ENCODE measurements at places on chromosomes 1 and 21.

GRCh38 chr1:94540440-94541245, 916 bp downstream of the F3 start:
- DNase-seq = no peak

- DNase-seq = no peak
These were observed 3.0 kb downstream of the PARK7 start for GRCh38 chr1:7964476-7964875.

DNA sequence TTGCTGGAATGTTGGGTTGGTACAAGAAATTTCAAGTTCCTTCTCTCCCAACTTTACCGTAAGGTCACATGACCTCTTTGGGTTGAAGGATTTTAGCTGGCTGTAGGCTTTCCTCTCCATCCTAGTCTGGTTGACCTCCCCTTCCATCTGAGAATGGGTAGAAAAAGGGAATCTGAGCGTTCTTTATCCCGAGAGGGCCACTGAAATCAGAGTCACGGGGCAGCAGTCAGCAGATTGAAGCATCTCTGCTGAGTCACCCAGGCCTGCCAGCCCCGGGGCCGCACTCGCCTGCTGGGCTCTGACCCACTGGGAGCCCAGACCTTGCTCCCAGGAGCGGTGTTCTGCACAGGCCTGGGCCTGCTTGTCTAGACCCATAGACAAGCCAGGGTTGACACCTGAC, 31.0 kb downstream of the TMCC2 start:
- no peak for DNase-seq

DNA sequence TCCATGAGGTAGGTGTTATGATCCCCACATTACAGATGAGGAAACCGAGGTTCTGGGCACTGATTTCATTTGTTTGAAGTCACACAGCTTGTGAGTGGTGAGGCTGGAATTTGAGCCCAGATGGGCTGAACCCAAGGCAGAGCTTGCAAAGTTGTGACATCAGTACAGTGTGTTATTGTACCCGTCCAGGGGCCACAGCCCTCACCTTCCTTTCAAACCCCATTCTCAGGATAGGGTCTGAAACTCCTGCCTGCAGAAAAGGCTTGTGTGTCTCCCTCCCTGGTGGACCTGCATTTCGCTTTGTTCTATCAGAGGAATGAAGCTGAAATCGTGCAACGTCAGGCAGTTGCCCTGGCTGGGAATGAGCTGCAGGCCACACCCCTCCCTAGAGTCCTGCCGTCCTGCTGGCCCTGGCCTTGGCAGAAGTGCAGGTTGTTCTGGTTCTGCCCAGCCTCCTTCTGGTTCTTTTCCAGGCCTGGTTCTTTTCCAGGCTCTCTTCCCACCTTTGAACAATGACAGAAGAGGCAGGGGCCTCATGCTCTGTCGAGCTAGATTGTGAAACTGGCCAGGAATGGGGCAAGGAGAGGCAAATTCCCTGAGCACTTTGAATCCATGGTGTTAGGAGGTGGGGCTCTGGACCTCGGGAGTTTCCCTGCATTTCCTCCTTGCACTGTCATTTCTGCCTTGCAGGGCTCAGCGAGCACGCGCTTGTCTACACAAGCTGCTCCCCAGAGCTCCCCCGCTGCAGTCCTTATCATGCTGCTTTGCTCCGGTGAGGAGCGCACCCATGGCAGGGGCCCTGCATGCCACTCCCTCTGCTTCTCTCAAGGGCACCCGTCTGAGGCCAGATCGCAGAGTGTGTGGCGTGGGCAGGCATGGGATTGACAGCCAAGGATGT, 8.2 kb upstream of the MYOM3 start:
- no peak for DNase-seq

DNA sequence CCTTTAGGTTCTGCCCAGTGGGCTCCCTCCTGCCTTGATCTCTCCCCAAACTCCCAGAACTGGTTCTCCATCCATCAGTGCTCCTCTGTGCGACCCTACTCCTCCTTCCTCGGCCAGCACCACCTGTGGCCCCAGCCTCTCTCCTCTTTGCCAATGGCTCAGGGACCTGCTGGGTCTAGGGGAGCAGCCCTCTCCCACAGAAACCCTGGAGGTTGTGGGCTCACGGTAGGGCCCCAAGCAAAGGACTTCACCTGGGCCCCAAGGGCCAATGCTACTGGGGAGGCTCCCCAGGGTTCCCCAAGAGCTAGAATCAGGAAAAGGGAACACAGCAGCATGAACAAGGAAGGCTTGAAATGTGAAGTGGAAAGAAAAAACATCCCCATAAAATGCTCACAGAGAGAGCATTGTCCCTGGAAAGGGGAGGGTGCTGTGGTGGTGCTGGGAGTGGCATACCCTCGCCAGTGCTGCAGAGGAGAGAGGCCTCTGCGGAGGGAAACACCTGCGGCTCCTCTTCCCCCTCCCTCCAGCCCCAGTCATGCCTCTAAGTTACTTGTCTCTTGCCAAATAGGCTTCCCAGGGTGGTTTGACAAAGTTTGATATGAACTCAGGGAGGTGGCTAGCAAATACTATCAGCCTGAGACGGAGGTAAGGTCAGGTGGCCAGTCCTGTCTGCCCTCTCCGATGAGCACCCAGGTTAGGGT, 2.5 kb downstream of the TMEM63A start:
- DNase-seq = no peak

GRCh38 chr1:14786109-14786675, 187.7 kb downstream of the KAZN start:
- no peak for DNase-seq

DNA sequence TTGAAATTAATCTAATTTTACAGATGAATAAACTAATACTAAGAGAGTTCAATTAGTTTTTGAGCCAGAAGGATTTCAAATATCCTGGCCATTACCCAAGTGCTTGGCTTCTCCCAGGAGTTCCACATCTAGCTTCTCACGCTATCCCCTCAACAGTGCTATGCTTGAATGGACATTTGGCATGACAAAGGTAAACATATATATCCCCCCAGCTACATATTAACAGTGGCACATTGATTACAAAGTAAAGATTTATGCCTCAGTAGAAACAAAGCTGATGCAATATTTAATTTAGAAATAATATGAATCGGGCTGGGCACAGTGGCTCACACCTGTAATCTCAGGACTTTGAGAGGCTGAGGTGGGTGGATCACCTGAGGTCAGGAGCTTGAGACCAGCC, 434.6 kb upstream of the PRMT6 start:
- no peak for DNase-seq
